ENCODE measurements at places on chromosomes 5 and 9.

- no peak for DNase-seq
These were observed 21.9 kb downstream of the MAMDC2 start for GRCh38 chr9:70065572-70065971.

DNA sequence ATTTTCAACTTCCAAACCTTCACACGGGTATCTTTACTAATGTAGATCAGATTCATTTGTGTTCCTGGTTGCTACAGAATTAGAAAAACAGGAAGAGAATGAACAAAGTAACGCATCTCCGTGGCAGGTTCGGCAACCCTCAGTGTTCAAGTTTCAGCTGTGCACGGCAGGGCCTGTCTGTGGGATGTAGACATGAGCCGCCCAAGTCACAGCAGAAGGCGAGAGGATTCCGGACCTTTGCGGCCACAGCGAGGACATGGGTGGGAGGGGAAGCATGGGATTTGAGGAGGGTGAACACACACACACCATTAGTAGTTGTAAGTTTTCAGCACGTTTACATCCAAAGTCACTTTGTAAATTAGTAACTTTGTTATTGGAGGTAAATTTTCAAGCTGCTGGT, 31.7 kb upstream of the CEP72 start:
- DNase-seq: no peak

- no peak for DNase-seq
These were observed 443.0 kb downstream of the ACTL7B start for GRCh38 chr9:108412755-108413154.

DNA sequence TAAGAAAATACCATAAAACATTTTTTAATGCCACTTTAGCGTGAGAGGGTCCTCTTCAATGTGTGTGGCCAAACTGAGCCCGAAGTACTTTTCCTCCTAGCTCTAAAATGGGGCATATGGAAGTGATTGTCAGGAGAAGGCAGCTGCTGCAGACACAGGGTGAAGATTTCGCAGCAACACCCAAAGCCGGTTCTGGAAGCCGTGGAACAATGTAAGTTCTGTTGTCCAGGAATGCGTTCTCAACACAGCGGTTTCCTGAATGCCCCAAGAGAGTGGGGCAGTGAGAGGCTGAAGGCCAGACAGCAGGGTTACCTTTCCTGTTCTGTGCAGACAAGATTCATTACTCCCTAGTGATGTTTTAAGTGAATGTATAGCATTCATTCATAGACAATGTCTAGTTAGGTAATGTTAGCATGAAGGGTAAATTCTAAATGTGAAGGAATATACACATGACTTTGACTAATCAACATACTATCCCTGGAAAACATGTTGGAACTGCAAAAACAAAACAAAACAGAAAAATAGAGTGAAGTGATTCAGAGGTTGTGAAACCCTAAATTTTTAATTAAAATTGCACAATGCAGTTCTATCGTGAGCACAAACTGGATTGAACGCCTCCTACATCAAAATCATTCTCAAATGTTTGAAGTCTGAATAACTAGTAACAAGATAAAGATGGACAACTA, 197.0 kb upstream of the SEMA6A start:
- no peak for DNase-seq

- no peak for DNase-seq
These were observed 52.4 kb downstream of the SEC61B start for GRCh38 chr9:99274495-99274894.

GRCh38 chr5:6712142-6712576, 1.1 kb upstream of the TENT4A start:
- no peak for DNase-seq

GRCh38 chr9:6216951-6217350, 1.3 kb downstream of the IL33 start:
- DNase-seq: no peak

DNA sequence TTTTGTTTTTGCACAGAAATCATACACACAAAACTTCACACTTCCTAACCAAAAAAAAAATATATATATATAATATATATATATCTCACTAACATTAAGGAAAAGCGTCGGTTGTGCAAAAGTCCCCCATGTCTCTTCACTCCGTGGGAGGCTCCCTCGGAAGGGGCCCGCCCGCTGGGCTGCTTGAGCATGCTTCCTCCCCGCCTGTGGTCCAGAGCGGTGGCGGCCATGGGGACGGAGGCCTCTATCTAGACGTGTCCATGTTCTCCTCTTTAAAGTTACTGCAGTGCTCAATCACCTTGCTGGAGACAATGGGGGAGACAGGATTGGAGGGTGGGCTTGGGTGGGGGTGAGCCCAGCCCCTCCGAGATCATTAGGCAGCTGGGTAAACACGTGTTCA, 7.2 kb upstream of the ZDHHC12 start:
- DNase-seq: no peak

DNA sequence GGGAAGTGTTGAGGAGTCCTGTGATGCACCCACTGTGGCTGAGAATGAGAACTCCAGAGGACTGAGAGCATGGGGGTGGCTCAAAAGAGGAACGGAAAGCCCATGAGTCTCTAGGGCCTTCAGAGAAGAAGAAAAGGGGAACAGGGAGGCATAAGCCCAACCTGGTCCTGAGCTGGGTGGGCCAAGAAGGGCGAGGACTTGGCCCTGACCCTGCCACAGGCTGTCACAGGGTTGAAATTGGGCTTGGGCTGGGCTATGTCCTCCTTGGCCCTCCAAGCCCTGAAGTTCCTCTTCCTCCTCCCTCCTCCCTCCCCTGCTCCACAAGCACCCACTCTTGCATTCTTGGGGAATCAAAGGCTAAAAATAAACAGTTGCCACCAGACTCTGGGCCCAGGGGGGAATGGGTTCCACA, 49.3 kb upstream of the PPARGC1B start:
- no peak for DNase-seq

DNA sequence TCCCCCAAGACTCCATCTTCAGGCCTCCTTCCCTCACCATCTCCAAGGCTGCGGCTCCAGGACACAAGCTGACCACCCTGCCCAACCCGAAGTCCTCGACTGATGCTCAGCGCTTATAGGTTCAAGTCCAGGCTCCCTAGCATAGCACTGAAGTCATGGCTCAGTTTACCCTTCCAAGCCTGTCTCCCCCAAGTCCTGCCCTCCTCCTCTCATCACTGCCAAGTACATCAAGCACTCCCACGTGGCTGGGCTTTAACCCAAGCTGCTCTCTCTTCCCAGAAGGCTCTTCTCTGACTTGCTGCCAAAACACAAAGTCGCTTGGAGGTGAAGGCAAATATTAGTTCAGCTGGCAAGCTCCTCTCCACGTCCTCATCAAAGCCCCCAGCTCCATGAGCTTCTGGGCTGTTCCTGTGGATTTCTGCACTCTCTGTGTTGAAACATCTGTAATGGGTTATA, 22.1 kb upstream of the MARCHF6 start:
- no peak for DNase-seq

DNA sequence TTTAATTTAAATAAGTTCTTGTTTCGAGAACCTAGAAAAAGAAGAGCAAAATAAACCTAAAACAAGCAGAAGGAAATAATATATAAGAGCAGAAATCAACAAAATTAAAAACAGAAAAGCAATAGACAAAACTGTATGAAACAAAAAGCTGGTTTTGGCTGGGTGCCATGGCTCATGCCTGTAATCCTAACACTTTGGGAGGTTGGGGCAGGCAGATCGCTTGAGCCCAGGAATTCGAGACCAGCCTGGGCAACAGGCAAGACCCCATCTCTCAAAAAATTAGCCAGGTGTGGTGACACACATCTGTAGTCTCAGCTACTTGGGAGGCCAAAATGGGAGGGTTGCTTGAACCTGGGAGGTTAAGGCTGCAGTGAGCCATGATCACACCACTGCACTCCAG, 59.2 kb upstream of the OTP start:
- DNase-seq: no peak

DNA sequence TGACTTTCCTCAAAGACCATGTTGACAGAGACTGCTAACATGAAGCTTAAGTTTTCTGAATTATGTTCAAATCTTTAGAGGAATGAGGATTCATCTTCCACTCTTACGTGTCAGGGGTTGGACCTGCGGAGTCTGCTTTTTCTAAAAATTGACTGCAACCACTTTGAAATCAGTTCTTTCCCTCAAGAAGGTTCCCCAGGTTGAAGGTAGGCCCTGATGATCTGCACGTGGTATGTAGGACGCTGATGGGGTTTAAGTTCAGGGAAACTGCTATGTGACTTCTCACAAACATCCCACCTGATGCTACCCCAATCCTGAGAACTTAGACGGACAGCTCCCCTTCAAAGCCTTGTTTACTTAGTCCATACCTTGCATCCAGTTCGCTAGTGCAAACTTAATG, 7.2 kb downstream of the RACK1 start:
- DNase-seq: no peak

DNA sequence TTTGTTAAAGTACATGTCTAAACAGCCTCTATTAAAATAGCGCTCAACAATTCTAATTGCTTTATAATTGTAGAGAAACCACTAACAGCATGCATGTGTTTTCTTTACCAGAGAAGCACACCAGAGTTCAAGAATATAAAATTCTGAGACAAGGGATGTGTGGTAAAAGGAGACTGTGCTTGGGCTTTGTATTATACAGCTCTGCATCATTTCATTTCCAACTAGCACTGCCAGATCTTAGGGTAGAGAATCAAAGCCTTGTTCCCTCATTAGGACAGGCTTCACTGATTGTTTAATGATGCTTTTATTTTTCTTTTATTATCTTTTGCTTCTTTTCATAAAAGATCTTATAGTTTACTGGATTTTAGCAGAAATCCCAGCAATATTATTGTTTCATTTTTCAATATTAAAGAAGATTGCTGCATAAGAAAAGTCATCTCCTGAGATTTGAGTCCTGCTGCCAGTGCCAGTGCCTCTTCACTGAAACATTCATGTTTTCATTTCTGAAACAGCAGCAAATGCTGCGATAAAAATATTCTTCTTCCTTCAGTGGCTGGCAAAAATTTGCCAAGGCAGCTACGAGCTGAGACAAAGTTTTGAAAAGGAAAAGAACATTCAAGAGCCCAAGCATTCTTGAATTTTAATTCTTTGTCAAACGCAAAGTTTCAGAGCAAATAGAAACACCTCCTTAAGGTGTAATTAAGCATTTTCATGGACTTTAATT, 491.0 kb upstream of the PIK3R1 start:
- DNase-seq: no peak

GRCh38 chr9:125541840-125542243, 165.2 kb downstream of the MAPKAP1 start:
- DNase-seq: peak; percentile 53

DNA sequence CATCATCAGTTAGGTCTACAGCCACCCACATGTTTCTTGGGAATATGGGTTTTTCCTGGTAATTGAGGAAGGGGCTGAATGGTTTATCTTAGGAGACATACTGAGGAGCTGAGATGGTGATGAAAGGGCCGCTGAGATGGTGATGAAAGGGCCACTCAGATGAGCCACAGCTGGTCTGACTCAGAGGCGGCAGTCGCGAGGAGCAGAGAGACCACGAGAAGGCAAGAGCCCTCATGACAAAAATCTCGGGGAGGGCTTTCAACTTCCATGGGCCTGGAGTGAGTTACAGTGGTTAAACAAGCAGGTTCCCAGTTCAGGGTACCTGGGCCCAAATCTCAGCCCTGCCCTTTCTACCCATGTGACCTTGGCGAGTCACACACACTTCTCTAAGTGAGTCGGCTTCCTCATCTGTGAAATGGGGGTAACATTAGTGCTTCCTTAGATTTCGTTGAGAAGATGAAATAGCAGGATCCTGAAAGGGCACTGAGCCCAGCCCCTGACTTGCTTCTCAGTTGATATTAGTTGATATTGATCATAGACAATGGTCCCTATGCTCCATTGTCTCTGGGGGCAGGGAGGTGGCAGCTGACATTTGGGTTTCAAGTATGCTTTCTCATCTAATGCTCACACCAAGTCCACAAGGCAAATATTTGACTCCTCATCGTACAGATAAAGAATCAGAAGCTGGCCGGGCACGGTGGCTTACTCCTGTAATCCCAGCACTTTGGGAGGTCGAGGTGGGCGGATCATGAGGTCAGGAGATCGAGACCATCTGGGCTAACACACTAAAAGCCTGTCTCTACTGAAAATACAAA, 169.5 kb downstream of the RGS3 start:
- DNase-seq: no peak

GRCh38 chr5:62589504-62589903, 10.9 kb downstream of the LRRC70 start:
- DNase-seq: no peak

- DNase-seq: no peak
These were observed 24.3 kb upstream of the UBAP2 start for GRCh38 chr9:34072868-34073590.

DNA sequence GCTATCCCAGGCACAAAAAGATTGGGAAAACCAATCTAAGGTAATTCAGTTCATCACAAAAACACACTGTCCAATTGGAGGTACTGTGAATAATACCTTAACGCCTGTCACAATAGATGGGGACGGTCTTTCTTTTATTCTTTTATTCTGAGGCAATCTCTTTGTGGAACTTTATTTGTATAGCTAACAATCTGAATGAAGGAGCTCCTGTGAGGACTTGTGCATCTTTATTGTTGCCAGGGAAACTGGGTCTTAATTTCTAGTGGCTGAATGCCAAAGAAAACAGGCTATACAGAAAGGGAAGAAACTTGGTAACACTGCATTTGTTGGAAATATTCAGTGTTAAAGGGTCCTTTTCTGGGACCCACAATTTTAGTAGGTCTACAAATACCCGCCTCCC, 546.9 kb upstream of the C9orf72 start:
- no peak for DNase-seq

DNA sequence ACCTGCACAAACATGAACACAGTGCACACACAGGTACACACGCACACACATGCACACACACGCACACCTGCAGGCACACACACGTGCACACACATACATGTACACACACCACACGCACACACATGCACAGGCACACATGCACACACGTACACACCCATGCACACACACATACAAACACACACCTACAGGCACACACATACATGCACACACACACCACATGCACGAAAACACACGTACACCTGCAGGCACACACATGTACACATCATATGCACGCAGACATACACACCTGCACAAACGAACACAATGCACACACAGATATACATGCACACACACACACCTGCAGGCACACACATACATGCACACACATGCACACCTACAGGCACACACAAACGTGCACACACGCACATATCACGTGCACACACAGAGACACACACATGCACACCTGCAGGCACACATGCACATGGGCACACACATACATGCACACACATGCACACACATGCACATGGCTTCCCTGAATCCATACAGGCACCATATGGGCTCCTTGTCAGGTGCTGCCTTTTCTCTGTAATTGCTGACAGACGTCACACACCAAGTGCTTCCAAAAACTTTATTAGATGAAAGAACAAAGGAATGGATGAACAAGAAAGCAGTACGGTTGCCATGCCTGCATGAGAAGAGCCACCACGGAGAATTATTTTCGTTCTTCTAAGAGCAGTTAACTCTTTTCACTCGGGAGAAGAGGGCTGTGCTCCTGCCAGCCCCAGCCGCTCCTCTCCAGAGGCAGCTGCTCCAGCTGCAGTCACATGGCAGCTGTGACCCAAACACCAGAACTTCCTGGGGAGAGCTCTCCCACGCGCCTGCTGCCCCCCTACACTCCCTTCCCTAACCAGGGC, 57.2 kb downstream of the EXD3 start:
- DNase-seq: no peak

Measured in NCI-H187 (cell line).